ENCODE measurements at places on chromosomes 6 and 20.
A peak's percentile ranks its signal among the peaks of the same experiment; 100 is the strongest.

DNA sequence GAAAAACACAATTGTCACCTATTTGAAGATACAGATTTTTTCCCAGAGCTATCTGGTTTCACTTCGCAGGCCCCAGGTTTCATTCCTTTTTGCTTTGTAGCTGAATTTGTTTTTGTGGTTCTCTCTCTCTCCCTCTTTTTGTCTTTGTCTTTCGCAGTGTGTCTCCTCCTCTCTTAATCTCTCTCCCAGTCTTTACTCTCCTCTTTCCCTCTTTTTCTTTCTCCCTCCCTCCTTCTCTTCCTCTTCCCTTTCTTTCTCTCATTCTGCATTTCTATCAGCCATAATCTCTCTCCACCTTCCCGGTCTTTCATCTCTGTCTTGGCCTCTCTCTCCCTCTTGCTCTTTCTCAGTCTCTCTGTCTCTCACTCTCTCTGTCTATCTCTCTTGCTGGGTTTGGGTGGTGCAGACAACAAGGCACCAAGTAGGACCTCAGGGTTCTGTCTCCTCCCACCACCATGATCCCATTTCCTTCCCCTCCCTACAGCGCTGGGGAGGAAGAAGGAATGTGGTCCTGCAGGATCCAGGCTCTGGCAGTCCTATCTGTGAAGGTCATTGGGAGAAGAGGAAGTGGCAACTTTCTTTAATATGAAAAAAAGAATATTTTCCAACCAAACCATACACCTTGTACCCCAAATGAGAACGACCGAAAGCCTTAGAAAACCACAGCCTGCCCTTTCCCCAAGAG lies 63.2 kb downstream of the BANF2 start:
- DNase-seq: no peak

GRCh38 chr6:141290941-141291721 lies 841.6 kb upstream of the GJE1 start:
- DNase-seq: no peak

DNA sequence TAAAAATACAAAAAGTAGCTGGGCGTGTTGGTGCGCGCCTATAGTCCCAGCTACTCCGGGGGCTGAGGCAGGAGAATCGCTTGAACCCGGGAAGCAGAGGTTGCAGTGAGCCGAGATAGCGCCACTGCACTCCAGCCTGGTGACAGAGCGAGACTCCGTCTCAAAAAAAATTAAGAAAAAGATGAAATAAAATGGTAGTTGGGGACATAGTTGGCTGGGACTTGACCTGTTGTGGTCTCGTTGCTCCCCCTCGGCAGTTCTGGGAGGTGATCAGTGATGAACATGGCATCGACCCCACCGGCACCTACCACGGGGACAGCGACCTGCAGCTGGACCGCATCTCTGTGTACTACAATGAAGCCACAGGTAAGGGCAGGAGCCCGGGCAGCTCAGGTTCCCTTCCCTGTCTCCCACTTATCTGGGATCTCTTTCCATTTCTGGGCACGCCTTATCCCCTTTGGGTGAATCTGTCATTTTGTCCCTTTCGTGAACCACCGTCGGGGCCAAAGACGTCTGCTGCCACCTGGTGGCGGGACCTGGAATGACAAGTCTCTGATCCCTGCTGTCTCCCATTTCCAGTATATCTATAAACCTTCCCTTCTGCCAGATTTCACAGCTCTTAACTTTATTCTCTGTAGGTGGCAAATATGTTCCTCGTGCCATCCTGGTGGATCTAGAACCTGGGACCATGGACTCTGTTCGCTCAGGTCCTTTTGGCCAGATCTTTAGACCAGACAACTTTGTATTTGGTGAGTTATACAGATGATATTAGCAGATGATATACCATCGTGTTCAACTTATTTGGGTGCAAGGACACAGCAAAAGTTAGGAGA lies 2.3 kb downstream of the TUBB start:
- DNase-seq: peak; percentile 76

- no peak for DNase-seq
Observed at GRCh38 chr6:87879132-87879861, 168.3 kb upstream of the SPACA1 start.

DNA sequence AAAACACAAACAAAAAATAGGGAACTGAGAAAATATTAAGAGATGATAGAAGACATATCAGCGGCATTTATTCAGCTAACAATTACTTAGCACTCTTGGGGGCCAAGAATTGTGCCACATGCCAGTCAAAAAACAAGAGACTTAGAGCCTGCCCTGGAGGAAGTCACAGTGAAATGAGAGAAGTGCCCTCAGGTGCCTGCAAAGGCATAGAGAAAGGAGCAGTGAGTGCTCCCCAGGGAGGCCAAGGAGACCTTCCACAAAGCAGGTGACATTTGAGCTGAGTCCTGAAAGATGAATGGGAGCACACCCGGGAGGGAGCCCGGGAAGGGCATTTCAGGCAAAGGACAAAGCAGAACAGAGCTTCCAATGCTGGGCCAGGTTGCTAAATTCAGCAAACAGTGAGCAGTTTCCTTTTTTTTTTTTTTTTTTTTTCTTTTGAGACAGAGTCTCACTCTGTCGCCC lies 184.7 kb upstream of the JARID2 start:
- no peak for DNase-seq

- no peak for DNase-seq
Observed at GRCh38 chr6:125212377-125212776, 58.8 kb downstream of the TPD52L1 start.

GRCh38 chr20:1154691-1155090 lies 30.1 kb downstream of the TMEM74B start:
- DNase-seq: no peak

GRCh38 chr6:81863123-81863522 lies 110.6 kb upstream of the TENT5A start:
- DNase-seq: no peak

DNA sequence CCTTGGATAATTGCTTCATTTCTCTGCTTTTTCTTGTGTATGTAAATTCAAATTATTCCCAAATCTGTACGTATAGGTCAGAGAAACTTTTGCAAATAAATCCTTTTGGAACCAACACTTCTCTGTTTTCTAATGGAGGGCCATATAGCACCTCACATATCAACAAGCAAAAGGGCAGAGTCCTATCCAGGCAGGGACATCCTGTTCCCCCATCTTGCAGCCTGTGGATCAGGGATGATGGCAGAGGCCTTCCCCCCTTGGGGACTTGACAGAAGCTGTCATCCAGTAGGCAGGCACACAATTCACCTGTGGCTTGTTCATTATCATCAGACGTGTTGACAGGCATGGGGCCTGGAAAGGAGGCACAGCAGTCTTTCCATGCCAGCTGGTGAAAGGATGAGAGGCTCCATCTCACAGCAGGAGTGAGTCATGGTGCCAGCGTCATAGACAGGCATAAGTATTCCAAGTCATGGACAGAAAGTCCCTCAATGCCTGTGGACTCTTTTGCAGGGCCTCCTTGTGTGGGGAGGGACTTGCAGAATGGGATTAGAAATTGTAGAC lies 31.8 kb upstream of the PLEKHG1 start:
- no peak for DNase-seq

DNA sequence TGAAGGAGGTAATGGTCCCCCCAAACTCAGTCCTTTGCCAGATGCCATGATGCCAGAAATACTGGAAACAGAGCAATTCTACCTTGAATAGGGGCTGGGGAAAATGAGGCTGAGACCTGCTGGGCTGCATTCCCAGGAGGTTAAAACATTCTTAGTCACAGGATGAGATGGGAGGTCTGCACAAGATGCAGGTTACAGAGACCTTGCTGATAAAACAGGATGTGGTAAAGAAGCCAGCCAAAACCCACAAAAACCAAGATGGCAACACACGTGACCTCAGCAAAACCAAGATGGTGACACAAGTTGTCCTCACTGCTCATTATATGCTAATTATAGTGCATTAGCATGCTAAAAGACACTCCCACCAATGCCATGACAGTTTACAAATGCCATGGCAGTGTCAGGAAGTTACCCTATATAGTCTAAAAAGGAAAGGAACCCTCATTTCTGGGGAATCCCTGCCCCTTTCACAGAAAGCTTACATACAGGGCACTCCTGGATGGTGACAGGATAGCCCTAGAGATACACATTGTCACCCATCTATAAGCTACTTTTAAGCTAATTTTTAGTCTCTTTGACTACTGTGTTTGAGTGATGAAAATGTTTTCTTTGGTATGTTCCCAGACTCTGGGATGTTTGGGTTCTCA lies 979.7 kb downstream of the TBC1D32 start:
- DNase-seq: no peak

- DNase-seq: no peak
Observed at GRCh38 chr20:60727425-60727824, 524.6 kb upstream of the CDH4 start.

DNA sequence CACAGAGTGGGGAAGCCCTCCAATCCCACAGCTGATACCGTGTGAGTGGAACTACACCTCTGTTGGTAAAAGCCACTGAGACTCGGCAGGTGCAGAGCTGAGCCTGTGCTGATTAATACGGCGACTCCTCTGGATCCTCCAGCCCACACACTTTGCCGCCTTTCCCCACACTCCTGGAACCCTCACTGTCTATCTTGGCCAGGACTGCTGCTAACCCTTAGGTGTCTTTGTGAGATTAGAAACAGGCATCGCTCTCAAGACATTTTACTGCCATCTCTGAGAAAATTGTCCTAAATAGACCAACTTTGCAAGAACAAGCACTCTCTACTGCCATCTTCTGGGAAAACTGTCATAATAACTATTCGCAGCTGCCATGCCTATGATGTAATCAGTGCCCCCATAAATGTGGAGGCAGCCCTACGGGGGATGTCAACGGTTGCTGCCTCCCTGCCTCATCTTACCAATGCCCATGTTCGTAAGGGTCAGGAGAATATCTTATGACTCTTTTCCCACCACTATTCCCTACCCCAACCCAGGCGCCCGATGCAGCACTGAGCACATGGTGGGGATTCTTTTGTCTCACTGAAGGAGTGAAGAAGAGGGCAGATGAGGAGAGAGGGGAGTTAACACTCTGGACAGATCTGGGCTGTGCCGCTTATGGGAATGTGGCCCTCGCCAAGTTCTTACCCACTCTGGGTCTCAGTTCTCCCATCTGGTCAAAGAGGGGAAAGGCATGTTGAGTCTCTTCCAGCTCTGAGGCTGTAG lies 26.1 kb upstream of the KCNB1 start:
- no peak for DNase-seq

DNA sequence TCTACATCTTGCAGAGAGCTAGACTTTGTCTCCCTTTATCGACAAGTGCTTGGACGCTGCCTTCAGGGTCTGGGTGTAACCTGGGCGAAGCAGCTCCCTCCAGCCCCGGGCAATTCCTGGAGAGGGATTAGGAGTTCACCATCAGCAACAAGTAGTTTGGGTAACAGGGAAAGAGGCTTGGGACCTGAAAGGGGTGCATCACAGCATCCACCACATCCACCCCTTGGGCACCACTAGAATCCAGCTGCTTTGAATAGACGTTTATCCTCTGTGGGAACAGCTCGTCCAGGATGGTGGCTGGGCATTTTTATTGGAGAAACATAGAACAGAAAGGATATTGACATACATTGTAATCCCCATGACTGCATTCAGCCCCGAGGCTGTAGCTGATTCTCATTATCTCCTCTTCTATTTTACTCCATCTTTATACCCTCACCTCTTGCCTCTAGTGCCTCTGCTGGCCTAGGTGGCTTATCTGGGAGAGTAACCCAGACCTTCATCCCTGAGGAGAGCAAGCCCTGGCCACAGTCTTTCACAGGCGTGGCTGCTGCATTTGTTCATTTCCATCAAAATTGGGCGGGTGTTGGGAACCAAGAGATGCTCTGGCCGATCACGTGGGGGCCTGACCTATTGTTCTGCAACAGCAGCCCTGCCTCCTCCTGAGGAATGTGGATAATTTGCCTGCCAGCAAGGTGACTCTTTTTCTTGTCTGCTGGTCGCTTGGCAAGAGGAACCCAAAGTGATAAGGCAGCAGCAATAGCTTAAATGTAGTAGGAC lies 109.2 kb upstream of the RALGAPA2 start:
- DNase-seq: no peak

DNA sequence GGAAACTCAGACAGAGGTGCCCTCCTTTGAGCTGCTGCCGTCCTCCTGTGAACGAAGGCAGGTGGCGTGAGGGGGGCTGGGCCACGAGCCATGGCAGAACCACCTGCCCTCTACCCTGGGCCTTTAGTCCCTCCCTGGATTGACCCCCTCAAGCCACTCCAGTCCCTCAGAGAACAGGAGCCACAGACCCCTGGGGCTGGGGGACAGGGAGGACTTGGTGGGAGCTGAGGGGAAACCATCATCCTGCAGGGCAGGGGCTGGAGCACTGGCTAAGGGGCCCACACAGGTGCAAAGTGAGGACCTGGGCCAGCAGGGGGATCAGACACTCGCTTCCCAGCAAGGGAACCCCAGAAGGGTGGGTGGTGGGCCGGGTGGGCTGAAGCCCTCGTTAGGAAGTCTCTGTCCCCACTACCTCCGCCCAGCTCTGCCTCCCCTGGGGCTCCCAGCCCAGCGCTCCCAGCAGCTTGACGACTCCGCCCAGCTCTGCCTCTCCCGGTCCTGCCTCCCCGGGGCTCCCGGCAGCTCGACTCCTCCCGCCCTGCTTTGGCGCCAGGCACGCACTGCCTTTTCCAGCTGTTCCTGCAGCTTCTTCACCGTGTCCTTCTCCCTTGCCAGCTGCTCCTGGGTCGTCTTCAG lies 44.4 kb downstream of the DSTN start:
- no peak for DNase-seq

- no peak for DNase-seq
Observed at GRCh38 chr6:71181565-71181964, 107.0 kb upstream of the OGFRL1 start.

- DNase-seq: no peak
Observed at GRCh38 chr6:150491131-150491810, 108.4 kb upstream of the PLEKHG1 start.

DNA sequence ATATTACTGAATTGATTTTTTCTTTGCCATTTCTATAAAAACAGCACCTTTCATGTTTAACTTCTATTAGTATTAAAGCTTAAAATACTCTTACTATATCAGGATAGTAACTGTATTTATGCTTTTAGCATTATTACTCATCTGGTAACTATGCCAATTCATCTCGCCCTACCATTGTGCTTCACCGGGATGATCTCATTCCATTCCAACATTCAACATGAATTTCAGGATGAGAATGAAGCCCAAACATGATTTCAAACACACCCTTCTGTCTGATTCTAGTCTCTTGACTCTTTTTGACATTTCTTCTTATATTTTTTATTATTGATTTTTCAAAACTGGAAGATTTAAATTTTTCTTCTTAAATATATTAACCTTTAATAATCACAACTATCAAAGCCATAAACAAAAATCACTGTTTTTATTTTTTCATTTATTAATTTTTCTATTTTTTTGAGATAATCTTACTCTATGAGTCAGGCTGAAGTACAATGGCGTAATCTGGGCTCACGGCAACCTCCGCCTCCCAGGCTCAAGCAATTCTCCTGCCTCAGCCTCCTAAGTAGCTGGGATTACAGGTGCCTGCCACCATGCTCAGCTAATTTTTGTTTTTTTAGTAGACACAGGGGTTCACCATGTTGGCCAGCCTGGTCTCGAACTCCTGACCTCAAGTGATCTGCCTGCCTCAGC lies 46.7 kb downstream of the GJA1 start:
- DNase-seq: no peak

GRCh38 chr20:50993876-50994275 lies 29.0 kb downstream of the KCNG1 start:
- no peak for DNase-seq

- no peak for DNase-seq
Observed at GRCh38 chr6:111551521-111552231, 54.0 kb downstream of the TRAF3IP2 start.
